ENCODE measurements at places on chromosomes 13 and 19.
A peak's percentile ranks its signal among the peaks of the same experiment; 100 is the strongest.

- peak; percentile 75 for DNase-seq
Observed at GRCh38 chr19:8240274-8241229, 31.4 kb downstream of the CERS4 start.

- DNase-seq: no peak
Observed at GRCh38 chr13:35518337-35518946, 42.0 kb upstream of the MAB21L1 start.

DNA sequence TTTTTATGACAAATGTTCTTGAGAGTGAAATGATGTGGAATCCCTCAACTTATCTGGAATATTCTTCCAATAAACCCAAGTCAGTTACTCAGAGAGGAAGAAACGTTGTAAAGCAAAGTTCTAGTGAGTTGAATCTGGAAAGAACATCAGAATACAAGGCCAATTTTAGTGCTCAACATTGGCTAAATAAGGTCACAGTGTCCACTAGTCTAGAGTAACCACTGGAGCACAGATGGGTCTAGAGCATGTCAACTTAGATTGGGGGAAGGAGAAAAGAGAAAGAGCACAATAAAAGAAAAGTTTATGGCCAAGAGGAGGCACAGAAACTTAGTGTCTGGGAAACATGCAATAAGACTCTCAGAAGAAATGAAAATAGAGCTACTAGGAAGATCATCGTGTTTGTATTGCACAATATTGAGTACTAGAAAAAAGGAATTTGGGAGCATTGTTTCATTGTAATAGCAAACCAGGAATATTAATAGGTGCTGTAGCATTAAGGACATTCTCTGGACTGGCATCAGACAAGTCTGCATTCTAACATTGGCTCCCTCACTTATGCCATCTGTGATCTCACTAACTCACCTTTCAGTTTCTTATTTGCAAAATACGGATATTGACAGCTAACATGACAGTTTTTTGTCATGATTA is 1318.5 kb downstream of the PCDH9 start:
- no peak for DNase-seq

DNA sequence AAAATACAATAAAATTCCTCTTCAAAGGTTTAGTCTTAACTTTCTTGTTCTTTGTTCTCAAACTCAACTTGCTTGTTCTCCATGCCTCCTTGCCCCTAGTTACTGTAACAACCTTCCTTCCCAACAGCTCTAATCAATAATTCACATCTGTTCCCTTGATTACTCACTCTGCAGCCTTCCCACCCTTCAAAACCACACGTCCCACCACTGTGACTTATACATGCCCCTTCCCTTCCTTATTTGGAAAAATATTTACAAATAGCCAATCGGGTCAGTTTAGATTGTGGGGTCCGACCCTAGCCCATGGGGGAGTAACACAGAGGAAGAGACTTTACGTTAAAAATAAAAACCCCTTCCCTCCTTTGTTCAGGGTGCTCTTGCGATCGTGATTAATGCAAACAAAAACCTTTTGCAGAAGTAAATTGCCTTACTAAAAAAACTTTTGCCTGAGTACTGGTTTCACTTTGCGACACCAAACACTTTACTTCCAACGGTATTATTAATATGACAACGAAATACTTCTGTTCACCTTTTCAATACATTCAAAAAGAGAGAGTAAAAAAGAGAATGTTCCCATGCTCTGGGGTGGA is 512 bp upstream of the ZNF93 start:
- peak; percentile 44 for DNase-seq

- DNase-seq: no peak
Observed at GRCh38 chr13:114108141-114108761, 24.2 kb downstream of the RASA3 start.

- no peak for DNase-seq
Observed at GRCh38 chr13:33550885-33551284, 265.3 kb upstream of the STARD13 start.

DNA sequence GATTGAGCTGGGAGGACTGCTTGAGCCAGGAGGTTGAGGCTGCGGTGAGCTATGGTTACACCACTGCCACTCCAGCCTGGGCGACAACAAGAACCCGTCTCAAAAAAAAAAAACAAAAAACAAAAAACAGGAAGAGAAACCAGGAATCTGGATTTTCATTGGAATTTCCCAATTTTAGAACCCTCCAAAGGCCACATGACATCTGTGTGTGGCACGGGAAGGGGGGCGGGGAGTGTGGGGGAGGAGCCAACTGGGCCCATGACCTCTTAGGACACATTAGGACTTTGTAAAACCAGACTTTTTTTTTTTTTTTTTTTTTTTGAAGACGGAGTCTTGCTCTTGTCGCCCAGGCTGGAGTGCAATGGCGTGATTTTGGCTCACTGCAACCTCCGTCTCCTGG is 21.2 kb upstream of the MYDGF start:
- DNase-seq: no peak

GRCh38 chr19:49749055-49749716 is 13.9 kb downstream of the TSKS start:
- no peak for DNase-seq

DNA sequence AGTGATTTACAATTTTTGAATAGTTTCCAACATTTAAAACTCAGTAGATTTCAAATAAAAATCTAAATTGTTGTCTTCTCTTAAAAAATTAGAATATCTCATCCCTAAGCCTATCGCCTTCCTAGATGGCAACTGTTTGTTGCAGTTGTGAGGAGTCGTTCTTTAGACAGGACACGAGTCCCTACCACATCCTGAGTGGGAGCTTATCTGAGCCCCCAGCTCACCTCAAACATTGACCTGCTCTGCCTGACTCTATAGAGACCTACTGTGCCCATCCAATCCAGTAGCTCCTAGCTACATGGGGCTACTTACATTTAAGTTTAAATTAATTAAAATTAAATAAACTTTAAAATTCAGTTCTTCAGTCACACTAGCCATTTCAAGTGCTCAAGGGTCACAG is 434.7 kb downstream of the FOXO1 start:
- DNase-seq: no peak

DNA sequence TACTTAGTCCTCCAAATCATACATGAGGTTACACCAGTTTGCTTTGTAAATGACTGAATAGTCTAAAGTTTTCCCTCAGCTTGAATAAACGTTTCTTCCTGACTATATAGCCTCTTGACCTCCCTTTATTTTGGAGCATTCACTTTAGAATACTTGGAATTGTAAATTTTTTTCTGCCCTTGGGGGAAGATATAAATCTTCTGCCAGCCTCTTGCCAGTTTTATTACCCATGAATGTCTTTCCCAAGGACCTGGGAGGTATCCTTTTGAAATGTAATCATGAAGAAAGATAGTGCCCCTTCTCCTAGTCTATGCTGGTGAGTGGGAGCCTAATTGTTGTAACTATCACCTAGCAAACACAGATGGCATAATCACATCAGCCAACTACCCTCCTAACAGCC is 2033.9 kb upstream of the PCDH20 start:
- no peak for DNase-seq

- DNase-seq: no peak
Observed at GRCh38 chr19:55304279-55304978, 20.6 kb downstream of the BRSK1 start.

DNA sequence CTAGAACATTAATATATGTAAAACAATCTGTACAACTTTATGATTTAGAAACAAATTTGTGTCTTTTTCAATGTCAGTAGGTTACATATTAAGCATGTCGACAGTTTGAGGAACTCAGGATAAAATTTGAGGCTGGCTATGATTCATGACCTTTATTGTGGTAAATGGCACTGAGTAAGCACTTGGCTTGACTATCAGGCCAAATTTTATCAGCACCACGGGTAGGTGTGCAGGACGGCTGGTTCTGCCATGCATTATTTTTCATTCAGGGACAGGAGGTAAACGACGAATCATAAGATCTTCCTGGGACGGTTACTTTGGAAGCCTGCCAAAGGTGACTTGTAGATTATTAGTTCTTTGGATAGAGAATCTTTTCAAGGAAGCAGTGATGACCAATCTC is 19.9 kb upstream of the CYP4F8 start:
- DNase-seq: no peak

- DNase-seq: no peak
Observed at GRCh38 chr13:108895220-108895704, 265.9 kb downstream of the MYO16 start.

GRCh38 chr19:29625186-29625651 is 19.1 kb downstream of the POP4 start:
- DNase-seq: no peak

DNA sequence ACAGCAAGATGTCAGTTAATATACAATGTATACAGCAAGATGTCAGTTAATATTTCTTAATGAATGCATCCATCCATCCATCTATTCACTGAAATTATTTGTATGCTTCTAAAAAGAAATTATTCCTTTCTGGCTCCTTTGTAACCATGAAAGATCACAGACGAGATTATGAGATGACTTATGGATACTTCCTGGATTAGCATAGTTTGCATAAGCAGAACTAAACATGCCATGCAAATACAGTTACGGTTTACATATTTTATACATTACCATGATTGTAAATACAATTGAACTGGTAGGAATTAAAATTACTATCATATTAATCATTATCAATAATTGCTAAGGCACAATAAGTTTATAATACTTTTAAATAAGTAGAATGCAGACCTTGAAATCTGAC is 32.7 kb downstream of the NALCN start:
- DNase-seq: no peak

- DNase-seq: no peak
Observed at GRCh38 chr19:7897292-7897691, 6.4 kb upstream of the MAP2K7 start.

DNA sequence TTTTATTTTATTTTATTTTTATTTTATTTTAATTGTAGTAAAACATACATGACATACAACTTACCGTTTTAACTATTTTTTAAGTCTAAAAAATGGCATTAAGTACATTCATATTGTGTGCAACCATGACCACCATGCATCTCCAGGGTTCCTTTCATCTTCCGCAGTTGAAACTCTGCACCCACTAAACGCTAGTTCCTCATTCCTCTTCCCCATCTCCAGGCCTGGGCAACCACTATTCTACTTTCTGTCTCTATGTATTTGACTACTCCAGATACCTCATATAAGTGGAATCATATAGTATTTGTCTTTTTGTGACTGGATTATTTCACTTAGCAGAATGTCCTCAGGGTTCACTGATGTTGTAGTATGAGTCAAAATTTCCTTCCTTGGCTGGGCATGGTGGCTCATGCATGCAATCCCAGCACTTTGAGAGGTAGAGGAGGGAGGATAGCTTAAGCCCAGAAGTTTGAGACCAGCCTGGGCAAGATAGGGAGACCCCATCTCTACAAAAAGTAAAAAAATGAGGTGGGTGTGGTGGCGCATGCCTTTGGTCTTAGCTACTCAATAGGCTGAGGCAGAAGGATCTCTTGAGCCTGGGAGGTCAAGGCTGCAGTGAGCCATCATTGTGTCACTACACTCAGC is 55.7 kb upstream of the ZNF507 start:
- no peak for DNase-seq

GRCh38 chr19:29378126-29378525 is 147.7 kb upstream of the VSTM2B start:
- DNase-seq: no peak

GRCh38 chr13:112808377-112809140 is 118.7 kb downstream of the ATP11A start:
- DNase-seq: no peak

DNA sequence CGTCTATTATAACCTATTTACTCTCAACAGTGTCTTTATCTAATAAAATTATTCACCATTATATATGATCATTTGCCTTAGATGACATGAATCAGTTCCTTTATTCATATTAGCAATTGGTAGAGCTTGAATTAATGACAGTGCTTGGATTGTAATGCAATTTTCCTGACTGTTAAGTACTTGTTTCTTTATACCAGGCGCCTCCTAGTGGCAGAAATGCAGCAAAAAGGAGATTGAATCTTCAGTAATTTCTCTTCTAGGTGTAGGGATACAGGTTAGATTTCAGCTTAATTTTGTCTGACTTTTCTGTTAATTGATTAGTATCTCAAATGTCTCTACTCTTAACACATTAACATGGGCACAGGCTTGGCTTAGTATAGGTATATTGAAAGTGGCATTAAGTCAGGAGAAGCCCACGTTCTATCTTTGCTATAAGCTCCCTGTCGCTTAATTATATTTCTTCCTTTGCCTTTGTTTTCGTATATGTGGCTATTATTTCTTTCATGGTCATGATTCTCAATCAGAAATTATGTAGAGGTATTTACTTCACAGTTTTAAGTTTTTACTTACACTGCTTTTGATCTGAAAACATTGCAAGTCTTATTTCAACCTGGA is 9.1 kb upstream of the LHFPL6 start:
- no peak for DNase-seq

GRCh38 chr19:41366089-41366488 is 2.1 kb upstream of the B9D2 start:
- no peak for DNase-seq

DNA sequence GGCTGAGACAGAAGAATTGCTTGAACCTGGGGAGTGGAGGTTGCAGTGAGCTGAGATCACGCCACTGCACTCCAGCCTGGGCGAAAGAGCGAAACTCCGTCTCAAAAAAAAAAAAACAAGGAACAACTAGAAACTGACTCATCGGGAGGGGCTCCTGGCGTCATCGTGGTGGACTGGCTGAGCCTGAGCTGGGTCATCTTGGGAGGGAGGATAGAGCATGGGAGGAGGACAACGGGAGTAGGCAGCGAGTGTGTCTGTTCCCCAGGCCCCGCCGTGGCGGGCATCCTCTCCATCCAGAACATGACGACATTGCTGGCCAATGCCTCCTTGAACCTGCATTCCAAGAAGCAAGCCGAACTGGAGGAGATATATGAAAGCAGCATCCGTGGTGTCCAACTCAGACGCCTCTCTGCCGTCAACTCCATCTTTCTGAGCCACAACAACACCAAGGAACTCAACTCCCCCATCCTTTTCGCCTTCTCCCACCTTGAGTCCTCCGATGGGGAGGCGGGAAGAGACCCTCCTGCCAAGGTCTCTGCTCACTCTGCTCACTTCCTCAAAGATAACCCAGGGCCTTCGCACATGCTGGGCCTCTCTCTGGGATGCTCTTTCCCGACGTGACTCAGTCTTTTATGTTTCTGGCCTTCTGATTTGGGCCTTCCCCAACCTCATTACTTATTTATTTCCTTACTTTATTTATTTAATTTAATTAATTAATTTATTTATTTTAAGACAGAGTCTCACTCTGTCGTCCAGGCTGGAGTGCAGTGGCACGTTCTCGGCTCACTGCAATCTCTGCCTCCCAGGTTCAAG is 16.6 kb downstream of the DDX39A start:
- peak; percentile 60 for DNase-seq

- DNase-seq: no peak
Observed at GRCh38 chr19:54136086-54136863, 1.3 kb upstream of the CNOT3 start.

All from AG09319 (cell line).